ENCODE measurements at places on chromosomes 13 and 19.

DNA sequence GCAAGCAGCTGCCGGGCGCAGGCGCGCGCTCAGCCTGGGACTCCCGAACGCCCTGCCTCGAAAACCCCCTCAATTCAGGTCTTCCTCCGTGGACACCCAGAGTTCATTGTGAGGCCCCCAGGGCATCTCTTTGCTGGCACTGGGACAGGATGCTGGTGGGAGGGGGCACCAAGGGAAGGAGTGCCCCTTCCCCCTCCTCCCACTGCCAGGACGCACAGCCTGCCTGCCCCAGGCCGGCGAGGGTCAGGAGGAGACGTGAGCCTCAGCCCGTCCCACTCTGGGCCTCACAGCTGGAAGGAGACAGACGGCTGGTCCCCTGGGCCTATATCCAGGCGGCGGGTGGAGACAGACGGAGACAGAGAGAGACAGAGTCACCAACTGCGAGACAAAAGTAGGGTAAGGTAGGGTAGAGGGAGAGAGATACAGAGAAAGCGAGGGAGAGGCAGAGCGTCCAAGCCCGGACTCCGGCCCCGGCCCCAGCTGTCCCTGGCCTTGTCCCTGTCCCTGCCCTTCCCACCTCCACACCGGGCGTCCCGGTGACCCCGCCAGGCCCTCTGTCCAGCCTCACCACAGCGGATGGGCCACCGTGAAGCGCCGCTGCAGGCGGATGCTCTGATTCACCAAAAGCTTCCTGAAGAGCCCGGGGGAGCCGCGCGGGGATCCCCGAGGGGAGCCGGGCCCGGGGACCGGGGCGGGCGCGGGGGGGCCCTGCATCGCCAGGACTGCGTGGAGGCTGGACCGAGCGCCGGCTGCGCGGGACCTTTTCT, at the start of gene PDE4C:
Gene PDE4C (minus strand): TSS at position 737 of the 767 bp plus-strand sequence. CDS start 23 bp downstream, at position 714.
- no peak for DNase-seq

DNA sequence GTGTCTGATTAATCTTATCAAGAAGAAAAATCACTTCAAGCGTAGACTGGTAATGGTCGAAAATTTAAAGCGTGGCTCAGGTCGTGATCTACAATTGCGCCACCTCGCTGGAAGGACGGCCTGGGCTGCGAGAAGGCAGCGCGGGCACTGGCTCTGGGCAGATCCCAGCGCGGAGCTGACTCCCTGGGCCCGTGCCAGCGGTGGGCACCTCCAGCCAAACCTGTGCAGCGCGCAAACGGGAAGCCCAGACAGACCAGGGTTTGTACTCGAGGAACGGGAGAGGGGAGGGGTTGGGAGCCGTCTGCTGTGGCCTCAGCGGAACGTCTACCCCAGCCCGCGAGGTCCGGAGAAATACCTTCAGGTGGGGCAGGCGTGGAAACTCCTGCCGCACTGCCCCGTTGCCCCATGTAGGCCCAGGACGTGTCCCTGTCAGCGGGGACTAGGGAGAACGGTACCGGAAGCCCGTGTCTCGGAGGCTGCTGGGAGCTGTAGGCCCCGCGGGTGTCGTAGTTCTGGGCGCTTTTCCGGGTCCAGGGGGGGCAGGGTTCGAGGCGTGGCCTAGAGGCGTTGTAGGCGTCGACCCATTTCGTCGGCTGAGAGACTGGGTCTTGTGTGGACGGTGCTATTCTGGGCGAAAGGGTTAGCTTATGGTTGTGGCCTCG, 21.1 kb downstream of the ZNF274 start:
- DNase-seq = no peak

GRCh38 chr19:4609878-4610511, 29.3 kb upstream of the TNFAIP8L1 start:
- no peak for DNase-seq

DNA sequence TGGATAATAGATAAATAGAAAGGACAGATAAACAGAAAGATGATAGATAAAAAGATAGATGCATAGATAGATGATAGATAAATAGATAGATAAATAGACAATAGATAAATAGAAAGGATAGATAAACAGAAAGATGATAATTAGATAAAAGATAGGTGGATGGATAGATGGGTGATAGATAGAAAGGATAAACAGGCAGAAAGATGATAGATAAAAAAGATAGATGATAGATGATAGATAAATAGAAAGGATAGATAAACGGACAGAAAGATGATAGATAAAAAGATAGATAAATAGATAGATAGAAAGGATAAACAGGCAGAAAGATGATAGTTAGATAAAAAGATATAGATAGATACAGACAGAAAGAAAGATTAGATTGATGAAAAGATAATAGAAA, 92.3 kb upstream of the UQCRFS1 start:
- DNase-seq = no peak

DNA sequence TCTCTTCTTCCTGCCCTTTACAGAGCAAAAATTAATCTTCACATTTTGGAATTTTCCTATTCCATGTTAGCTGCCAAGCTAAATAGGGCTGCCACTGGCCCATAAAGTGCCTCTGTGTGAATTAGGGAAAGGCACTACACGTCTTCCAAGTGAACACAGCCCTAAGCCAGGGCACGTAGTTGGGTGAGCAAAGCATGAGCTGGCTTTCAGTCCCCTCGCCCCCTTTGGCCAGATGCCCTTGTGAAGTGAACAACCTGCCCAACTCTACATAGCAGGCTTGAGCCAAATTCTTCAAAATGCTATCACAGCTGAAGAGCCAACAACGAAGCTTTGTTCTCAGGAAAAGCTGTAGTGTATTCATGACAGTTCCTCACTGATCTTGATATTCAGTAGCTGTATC, 213.1 kb downstream of the OXGR1 start:
- DNase-seq = no peak

DNA sequence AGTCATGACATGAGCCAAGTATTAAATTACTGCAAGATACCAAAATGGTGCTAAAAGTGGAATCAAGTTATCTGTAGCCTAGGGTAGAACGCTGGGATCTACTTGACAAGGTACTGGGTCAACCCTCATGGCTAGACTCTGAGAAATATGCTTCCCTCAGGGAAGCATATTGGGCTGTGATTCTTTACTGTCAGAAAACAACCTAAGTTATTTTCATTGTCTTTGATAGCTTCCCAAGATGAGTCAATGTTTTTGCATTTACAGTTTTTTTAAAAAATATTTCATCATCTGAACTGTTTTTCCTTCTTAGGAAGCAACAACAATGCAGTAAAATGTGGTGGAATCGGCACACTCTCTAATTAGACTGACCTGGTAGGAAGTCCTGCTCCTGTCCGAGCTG, 218.0 kb downstream of the RGCC start:
- no peak for DNase-seq

DNA sequence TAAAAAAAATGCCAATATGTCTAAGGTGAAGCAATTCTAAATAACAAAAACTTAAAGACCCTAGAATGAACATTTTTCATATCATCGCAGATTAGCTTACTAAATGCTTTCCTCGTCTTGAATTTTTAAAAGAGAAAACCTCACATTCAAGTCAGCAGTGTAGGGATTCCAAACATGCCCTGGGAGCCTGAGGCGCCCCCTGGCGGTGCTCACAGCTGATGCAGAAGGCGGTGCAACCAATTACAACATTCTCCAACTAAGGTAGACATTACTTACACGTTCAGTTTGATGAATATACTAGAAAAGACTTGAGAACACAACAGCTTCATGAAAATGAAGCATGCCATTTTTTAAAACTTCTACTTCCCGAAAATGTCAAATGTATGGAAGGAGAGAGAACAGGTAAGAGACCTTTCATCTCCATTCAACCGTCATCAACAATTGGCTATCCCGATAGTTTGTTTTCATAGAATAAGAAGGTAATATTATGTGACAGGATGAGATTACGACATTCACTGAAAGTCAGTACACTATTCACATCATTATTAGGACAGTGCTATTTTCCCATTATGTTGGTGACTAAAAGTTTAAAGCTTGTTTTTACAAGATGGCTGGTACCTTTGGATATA, 304.4 kb downstream of the DCLK1 start:
- DNase-seq = no peak

DNA sequence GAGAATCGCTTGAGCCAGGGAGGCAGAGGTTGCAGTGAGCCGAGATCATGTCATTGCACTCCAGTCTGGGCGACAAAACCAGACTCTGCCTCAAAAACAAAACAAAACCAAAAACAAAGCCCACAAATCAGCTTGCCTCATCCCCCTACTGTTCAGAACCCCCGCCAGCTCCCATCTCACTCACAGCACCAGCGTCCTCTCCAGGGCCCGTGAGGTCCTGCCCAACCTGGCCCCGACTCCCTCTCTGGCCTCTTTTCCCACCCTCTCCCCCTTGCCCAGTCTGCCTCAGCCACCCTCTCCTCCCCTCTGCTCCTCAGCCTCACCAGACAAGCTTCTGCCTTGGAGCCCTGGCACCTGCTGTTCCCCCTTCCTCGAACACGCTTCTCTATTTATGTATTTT, 3.8 kb downstream of the SLC8A2 start:
- no peak for DNase-seq

GRCh38 chr13:41925014-41925413, 35.9 kb downstream of the VWA8 start:
- DNase-seq = no peak

DNA sequence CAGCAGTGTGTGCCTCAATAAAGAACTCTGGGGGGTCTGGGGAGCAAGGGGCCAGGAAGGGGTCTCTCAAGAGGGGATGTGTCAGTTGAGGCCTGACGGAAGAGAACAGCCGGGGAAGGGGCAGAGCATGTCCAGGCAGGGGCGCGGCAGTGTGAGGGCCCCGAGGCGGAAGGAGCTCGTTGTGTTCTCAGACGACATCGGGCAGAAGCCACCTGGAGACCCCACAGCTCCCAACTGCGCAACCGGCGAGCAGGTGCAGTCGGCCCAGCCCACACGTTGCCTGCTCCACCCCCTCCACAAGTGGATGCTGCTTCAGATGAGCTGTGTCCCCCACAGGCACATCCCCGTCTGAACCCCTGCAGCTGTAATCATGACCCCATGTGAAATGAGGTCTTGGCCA, 4.9 kb downstream of the CACTIN start:
- no peak for DNase-seq

DNA sequence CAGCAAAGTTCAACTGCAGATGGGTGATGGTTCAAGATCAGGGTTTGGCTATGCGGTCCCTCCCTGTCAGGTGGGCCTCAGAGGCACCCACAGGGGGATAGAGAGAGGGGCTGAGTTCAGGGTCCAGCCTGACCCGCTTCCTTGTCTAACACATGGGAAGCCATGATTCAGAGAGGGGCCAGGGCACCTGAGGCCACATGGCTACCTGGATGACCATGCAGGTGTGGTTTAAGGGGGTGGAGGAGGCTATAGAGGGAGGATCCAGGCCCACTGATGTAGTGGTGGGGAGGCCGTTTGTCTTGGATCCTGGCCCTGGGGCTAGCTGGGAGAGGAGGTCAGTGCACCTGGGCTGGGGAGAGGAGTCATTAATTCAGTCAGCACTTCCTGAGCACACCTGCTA, 56.7 kb downstream of the ZNF536 start:
- no peak for DNase-seq
